ENCODE measurements at places on chromosomes 1 and 21.

DNA sequence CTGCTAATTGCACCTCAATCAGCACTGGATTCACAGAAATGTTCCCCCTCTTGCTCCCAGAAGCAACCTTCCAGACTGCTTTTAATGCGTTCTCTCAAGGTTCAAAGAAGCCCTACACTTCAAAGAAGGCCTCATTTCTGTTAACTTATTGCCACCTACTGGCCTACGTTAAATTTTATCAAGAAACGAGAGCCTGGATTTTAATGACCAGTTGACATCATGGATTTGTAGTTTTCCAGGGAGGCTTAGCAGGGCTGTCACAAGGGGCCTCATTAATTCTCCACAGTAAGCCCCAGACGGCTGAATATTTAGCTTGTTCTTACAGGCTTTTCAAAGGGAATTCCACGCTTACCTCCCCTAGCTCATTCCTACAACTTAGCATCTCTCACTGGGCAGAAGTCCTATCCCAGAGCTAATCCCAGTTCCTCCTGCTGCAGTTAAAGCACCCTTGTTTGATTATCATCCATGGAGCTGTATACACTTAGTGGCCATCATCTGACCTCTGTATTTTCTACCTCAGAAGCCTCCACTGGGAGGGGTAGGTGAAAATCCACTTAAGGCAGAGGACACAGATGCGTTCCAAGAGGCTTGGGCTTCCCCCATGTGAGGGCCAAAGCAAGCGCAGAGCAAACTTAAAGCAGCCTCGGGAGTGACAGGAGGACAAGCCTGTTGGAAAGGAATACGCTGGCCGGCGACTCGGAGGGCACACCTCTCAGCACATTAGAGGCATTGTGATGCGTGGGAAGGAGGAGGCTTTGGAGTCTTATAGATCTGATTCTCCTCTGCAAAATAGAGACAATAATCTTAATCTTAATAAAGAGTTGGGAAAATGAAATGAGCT is 32.2 kb upstream of the CYP4X1 start:
- no peak for DNase-seq

DNA sequence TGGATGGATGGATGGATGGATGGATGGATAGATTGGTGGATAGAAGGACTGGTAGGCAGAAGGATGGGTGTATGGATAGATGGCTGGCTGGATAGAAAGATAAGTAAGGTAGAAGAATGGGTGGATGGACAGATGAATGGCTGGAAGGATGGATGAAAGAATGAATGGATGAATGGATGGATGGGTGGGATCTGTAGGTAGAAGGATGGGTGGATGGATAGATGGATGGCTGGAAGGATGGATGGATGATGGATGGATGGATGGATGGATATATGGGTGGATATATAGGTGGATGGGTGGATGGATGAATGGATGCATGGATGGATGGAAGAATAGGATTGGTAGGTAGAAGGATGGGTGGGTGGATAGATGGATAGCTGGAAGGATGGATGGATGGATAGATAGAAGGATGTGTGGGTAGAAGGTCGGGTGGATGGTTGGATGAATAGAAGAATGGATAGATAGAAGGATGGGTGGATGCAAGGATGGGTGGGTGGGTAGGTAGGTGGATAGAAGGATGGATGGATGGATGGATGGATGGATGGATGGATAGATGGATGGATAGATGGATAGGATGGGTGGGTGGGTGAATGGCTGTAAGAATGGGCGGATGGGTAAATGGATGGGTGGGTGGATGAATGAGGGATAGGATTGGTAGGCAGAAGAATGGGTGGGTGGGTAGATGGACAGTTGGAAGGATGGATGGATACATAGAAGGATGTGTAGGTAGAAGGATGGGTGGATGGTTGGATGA is 7.5 kb downstream of the MASP2 start:
- no peak for DNase-seq

DNA sequence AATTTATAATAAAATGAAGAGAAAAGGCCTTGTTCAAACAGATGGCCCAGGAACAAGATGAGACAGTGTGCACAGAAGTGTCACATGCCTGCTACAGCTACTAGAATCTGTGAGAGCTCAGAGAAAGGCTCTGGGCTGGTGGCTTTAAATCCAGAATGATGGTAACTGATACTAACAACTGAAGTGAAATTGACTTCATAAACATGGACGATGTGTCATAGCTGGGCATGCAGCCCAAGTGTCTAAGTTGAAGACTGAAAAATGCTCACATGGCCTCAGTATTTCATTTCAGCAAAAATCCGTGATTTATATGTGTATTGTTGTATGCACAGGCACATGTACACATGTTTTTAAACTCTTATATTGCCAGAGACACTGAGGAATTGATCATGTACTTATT is 208.3 kb upstream of the RUNX1 start:
- DNase-seq: peak; percentile 58

GRCh38 chr21:37341254-37341960 is 25.2 kb upstream of the DYRK1A start:
- no peak for DNase-seq

DNA sequence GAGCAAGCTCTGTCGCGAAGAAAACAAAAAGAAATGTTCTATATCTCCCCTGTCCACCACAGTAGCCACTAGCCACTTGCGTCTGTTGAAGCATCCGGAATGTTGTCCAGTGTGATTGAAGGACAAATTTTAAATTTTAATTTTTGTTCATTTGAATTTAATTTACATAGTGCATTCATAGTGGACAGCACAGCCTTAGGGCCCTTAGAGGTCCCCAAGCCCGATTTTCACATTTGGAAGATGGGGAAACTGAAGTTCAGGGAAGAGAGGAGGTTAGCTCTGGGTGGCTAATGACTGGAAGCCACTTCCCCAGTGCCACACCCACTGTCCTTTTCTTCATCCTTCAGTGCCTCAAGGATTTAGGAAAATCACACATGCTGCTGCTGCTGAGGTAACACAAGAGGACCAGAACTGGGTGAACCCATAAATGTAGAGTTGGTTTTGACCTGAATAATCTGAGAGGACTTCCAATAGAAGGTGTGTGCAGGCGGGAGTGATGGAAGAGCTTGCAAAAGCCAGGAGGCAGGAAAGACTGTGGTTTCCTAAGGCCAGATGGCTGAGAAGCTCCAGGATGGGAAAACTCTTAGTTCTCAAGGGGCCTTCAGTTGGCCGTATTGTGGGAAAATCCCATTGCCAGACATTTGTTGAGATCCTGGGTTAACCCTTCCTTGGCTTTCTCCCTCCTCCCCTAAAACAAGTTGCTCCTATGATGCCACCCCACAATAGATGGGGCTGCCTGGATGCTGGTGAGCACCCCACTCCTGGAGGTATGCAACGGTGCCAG is 49.5 kb downstream of the TRIM11 start:
- peak; percentile 43 for DNase-seq

- no peak for DNase-seq
Observed at GRCh38 chr1:25442178-25442577, 11.5 kb downstream of the MACO1 start.

GRCh38 chr1:38117444-38117887 is 70.9 kb upstream of the POU3F1 start:
- no peak for DNase-seq

GRCh38 chr1:111719674-111720132 is 19.5 kb downstream of the INKA2 start:
- no peak for DNase-seq

GRCh38 chr1:234963180-234963903 is 165.3 kb downstream of the TOMM20 start:
- DNase-seq: no peak

GRCh38 chr1:41390166-41390565 is 28.9 kb downstream of the FOXO6 start:
- no peak for DNase-seq

GRCh38 chr1:234643111-234643849 is 33.3 kb upstream of the IRF2BP2 start:
- no peak for DNase-seq

GRCh38 chr1:200666309-200666708 is 3.4 kb downstream of the DDX59 start:
- DNase-seq: no peak

GRCh38 chr1:85058311-85058710 is 10.0 kb upstream of the MCOLN3 start:
- DNase-seq: no peak

DNA sequence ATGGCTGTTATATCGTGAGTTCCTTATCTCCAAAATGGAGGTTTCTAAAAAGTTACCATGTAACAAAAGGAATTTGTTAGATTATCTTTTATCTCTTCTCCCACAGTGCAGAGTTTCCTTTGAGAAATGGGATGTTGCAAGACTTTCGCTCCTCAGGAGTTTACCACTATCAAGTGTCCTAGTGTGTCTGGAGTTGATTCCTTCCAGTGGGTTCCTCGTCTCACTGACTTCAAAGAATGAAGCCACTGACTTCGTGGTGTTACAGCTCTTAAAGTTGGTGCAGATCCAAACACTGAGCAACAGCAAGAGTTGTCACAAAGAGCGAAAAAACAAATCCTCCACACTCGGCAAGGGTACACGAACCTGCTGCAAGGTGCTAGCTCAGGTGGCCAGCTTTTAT is 37.0 kb downstream of the SPAG17 start:
- DNase-seq: no peak

DNA sequence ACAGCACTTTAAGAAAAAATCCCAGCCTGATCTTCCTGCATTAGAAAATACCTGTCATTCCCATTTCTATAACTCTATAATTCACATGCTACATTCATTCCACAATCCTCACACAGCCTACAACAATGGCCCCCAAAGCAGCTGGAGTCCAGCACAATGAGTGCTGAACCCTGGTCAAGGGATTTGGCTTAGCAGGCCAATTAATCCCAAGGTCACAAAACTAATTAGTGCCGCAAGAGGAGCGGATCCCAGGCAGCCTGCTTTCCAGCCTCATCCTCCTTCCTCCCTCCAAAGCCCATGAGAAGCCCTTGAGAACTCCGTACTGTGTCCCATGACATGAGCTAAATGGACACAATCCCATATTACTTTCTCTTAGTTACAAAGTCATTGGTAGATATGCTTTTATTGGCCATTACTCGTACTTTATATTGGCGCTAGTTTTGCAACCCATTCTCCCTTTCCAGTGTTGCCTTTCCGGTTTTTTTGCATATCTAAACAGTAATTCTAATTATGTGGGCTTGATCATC is 94.8 kb downstream of the DAB1 start:
- DNase-seq: no peak

GRCh38 chr1:21277180-21277579 is 13.1 kb downstream of the ECE1 start:
- no peak for DNase-seq

- DNase-seq: no peak
Observed at GRCh38 chr1:226697151-226697928, 41.7 kb downstream of the ITPKB start.

Measured in forelimb muscle (tissue), 1 donor.